ENCODE measurements at places on chromosomes 2 and 18. TPM values are rescaled to one million over a fixed set of nuclear protein-coding genes. Genes with fewer than 3 reads are reported as not detected.

DNA sequence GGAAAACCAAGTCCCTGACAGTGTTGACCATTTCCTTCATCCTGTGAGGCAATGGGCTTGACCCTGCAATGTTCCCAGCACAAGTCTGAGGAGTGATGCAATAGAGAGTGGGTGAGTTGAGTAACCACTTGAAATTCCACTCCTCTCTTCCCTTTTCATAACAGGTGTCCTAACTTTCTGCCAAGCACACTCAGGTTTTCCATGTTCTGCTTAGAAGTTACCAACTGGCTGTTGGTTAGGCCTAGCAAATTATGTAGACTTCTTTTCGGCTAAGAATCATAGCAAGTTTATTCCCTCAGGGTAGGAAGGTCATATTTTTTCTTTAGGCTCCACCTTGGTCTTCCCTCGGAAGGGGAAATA lies 11.5 kb downstream of the GNLY start:
- DNase-seq: peak; percentile 98

DNA sequence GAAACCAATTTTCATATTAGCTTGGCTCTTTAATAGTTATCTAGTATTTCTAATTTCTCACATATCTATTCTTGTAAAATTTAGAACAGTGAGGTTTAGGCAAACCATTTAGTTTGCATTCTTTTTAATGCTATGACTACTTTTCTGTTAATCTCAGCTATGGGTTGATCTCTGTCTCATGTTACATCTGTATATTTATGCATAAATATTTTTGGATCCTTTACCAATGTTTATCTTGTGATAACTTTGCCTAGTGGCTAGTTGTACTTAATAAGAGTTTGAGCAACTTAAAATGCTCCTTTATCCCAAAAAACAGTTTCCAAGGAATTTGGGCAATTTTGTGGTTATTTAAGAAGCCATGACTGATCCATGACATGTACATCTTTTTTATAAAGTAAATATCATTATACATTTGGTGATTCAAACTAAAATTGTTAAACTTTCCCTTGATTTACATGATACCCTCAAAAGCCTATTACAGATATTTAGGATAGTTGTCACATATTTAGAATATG lies 86.3 kb downstream of the R3HDM1 start:
- DNase-seq: peak; percentile 6

- no peak for DNase-seq
Measured at GRCh38 chr2:159995038-159995437, 67.4 kb downstream of the PLA2R1 start.

The TUBA3D gene
- not detected for total RNA-seq

GRCh38 chr2:48235076-48235475 lies 294.9 kb upstream of the STON1 start:
- DNase-seq: no peak

DNA sequence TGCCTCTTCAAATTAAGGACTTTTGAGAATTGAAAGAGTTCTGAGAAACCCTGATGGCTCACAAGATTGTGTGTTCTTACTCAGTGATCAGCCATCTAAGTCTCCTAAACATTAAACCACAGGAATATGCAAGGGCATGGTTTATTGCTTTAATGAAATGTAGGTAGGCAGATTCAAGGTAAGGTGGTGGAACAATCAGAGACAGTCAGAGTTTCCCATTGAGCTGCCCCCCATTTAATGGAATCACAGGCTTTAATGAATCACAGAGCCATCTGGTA lies 107.8 kb upstream of the LRATD1 start:
- DNase-seq: peak; percentile 50

DNA sequence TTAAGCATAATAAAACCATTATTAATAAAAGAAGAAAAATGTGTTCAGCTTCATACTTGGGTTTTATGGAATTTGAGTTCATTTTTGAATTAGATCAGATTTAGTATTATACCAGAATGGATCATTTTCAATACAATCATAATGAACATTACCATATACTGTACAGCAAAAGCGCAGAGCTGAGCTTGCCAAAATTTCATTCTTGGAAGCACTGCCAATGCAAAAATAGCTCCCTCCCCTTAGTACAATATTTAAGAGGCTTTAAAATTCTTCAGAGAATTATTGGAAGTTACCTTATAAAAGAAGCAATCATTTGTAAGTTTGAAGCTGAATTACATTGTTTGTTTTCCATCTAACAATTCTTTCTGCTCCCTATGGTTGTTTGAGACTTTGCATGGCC lies 938.1 kb upstream of the SLC39A10 start:
- DNase-seq: no peak

The LYPD6B gene
- 1.1 TPM for total RNA-seq

The IL1F10 gene
- total RNA-seq: not detected

DNA sequence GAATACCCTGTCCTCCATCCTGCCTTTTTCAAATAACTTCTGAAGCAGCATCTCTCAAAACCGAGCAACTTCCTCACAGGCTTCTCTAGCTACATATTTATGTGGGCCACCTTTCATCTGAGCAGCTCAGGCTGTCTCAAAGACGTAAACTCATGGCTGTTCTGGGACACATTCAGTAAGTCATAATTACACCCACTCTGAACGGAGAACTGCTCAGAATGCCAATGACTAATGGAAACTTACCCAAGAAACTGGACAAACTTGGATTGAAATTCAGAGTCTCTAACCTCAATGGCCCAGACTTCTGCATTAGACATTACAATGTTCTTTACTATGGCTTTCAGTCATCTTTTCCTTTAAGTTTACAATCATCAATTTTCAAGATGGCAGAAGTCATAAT lies 145.2 kb downstream of the RAD51AP2 start:
- DNase-seq: peak; percentile 92

DNA sequence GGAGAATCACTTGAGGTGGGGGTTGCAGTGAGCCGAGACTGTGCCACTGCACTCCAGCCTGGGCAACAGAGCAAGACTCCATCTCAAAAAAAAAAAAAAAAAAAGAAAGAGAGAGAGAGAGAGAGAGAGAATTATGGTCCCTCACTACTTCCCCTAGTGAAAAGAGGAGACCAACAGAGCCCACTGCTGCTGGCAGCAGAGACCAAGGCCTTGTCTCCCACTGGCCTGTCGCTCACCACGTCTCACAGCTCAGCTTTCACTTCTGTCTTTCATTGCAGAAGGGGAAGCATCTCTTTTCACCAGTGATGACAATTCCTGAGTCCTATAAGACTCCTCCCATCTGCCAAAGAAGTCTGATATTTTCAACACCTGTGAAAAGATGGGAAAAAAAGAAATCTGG lies 81.3 kb downstream of the CLHC1 start:
- DNase-seq: no peak

GRCh38 chr18:71027531-71027930 lies 738.7 kb downstream of the SOCS6 start:
- no peak for DNase-seq

DNA sequence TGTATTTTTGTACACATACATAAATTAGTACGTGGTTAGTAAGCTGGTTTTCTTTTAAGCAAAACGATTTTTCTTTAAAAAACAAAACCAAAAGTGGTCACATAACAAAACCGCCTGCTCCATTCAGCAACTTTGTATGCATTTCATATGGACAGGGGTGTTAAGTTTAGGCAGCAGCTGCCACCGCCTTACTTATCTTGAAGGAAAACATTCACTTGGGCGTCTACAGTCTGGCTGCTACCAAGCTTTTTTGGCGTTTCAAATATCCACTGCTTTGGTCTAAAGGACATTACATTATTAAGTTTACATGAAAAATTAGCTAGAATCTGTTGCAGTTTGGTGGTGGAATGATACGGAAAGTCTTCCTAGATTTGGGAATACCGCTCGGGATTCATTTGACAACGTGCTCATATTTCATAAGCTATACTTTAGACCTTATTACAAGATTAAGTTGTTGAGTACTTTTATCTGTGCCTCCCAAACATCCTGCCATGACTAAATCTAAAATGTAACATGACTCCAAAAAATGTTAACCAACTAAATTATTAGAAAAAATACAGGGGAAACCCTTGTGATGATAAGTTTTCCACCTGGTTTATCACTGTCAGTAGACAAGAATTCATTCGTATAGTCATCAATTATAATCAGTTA lies 214.8 kb downstream of the NEDD4L start:
- no peak for DNase-seq

The PTPRN gene
- total RNA-seq: 88.2 TPM

DNA sequence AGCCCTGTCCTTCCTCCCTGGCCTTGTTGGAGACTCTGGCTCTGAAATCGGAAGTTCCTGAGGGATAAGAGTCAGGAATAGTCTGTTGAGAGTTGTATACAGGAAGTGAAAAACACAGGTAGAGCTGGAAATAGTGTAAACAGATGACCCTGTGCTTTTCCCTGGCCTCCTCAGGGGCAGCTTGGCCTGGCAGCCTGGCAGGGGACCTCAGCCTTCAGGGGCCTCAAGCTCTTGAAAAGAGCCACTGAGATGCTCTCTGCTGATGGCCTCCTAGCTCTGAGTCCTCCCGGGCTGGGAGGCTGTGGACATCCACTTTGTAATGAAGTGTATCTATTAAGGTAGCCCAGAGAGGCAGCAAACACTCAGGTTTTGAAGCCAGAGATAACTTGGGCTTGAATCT lies 79.3 kb downstream of the DDX1 start:
- DNase-seq: no peak

The GALNT5 gene
- total RNA-seq: 2.2 TPM

DNA sequence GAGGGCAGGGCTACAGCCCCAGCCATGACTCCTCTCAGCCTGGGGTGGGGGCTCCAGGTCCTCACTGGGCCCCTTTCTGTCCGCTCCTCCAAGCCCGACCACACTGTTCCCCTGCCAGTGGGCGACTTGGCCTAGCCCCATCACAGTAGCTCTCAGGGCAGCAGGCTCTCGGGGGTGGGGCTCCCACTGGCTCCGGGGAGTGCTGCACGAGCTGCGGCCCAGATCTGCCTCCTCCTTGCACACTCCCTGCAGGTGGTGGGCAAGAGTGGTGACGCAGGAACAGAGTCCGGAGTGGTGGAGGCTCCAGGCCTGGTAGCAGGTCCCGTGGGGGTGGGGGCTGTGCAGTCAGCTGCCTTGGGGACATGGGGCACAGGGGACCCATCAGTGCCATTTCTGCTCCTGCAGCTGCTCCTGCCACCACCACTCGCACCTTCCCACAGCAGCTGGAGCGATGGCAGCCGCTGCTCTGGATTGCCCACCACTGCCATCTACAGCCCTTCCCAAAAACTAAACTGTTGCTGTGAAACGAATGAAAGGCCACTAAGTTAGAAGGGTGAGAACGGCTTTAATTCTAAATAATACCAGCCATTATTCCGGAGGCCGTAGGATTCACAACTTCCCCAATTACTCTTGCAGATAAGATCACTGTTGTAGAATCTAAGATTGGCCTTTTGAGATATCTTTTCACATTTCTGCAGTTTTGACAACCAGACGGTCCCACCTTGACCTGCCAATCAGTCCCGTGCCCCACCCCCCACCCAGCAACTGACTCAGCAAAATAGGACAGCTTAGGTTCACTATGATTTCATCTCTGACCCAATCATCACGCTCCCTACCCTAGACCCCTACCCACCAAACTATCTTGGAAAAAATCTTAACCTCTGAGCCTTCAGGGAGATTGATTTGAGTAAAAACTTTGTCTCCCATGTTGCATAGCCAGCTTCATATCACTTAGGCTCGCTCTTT lies 530.2 kb downstream of the DCC start:
- no peak for DNase-seq

The RESP18 gene
- total RNA-seq: not detected

The ZSWIM2 gene
- not detected for total RNA-seq

- DNase-seq: no peak
Measured at GRCh38 chr2:41127351-41127750, 675.5 kb upstream of the SLC8A1 start.

The MYO3B gene
- not detected for total RNA-seq

Measured in astrocyte (in vitro differentiated cells and primary cell).